ENCODE measurements at places on chromosomes 2 and 18. TPM values are rescaled to one million over a fixed set of nuclear protein-coding genes. Genes with fewer than 3 reads are reported as not detected.

DNA sequence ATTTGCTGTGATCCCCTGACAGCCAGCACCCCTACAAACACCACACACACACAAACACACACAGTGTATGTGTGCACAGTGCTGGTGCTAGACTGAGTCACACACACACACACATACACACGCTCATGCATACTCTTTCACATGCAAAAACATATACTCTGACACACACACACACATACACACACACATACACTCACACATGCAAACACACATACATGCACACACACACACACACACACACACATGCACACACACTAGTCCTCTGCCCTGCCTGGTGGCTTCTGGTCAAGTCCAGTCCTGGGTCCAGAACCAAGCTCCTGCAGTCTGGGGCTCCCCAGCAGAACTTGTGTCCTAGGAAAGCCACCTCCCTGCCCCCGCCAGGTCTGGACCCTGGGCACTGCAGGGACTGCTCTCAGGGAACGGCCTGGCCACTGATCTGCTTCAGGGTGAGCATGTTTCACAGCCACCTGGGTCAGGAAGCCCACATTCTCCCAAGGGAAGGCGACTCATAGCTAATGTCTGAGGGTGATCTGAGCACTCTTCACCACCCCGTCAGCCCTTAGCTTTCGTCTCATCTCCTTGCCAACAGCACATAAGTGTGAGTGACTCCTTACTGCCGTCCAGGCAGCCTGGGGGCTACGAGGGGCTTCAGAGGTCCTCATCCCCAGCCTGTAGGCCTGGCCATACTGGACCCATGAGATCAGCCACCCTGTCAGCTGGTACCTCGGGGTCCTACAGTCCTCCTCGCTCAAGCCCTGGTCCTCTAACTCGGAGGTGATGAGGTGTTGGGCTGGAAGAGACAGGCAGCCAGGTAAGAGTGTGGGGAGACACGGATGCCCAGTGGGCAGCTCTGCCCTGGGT lies 88.1 kb downstream of the MCFD2 start:
- no peak overlapping the region for H3K27ac ChIP-seq
- no peaks in the 10 kb centered on the region for H3K4me1 ChIP-seq
- DNase-seq, result no peak
- H3K36me3 ChIP-seq, result no peaks in the 10 kb centered on the region

Gene SMAD2
- 48.5 TPM for total RNA-seq

Gene TRIM43
- total RNA-seq, result not detected

Gene GREB1L
- total RNA-seq, result 1.6 TPM

Gene PARD6G
- total RNA-seq, result 97.6 TPM

Gene B4GALT6
- total RNA-seq, result 2.1 TPM

- no peaks in the 10 kb centered on the region for H3K27me3 ChIP-seq
- no peak overlapping the region for H3K4me3 ChIP-seq
- H3K36me3 ChIP-seq, result no peaks in the 10 kb centered on the region
Observed at GRCh38 chr2:198517976-198518375, 713.6 kb downstream of the PLCL1 start.

DNA sequence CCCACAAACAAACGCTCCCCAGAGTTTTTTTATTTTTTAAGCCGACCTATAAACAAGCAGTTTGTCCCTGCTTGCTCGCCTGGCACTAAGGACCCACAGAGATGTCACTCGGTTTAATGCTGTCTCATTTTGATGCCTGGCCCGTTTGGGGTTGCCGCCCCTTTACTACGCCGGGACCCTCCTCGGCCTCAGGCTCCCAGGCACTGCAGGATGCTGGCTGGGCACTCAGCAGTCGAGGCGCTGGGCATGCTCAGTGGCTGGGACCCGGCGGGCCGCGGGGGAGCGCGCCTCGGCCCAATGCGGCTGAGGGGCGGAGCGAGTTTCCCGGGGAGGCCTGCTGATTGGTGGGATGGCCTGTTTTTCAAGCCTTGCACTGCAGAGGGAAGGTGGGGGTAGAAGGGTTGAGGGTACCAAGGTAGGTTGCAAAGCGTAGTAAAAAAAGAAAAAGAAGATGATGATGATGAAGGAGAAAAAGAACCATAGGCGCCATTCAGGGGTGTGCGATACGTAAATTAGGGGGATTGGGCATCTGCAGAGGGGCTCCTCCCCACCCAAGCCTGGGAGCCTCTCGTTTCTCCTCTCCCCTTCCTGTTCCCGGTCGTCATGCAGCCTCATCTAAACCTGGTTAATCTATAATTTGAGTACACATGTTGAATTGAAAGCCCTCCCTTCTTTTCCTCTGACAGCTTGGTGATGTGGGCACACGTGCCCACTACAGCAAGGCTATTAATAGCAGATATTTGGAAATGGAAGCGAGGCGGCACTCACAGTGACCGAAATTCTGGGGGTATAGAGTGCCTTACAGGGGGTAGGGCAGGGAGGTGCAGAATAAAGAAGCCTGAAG lies 1.5 kb upstream of the IRS1 start:
- no peaks in the 10 kb centered on the region for H3K36me3 ChIP-seq
- peaks cover 45% of the 10 kb centered on the region for H3K4me1 ChIP-seq
- no peaks in the 10 kb centered on the region for H3K27me3 ChIP-seq
- H3K4me3 ChIP-seq, result peak overlapping the region; percentile 68
- H3K27ac ChIP-seq, result peak overlapping the region; percentile 86

DNA sequence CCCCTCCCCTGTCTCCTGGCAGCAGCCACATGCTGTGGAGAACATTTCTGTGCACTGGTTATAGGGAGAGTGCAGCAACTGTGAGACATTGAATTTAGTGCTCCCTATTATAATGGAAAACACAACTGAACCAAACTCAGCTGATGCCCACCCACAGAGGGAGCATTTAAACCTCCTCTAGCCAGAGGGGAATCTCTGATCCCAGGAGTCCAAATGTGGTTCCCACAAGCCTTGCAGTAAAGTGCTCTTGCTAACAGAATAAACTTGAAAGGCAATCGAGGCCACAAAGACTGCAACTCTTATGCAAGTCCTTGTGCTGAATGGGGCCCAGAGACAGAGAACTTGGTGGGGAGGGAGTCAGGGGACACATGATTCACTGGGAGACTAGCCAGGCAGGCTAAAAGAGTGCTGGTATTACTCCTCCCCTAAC lies 638.8 kb upstream of the VRK2 start:
- H3K36me3 ChIP-seq, result no peaks in the 10 kb centered on the region
- no peaks in the 10 kb centered on the region for H3K4me1 ChIP-seq
- H3K4me3 ChIP-seq, result no peak overlapping the region
- DNase-seq, result no peak

DNA sequence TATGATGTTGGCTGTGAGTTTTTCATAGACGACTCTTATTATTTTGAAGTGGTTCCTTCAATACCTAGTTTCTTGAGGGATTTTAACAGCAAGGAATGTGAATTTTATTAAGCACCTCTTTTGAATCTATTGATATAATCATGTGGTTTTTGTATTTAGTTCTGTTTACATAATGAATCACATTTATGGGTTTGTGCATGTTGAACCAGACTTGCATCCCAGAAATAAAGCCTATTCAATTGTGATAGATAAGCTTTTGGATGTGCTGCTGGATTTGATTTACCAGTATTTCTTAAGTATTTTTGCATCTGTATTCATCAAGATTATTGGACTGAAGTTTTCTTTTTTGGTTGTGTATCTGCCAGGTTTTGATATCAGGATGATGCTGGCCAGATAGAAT lies 131.6 kb upstream of the SCN7A start:
- DNase-seq, result no peak
- H3K4me1 ChIP-seq, result no peaks in the 10 kb centered on the region

- no peak overlapping the region for H3K4me3 ChIP-seq
- no peak for DNase-seq
- H3K4me1 ChIP-seq, result no peaks in the 10 kb centered on the region
- no peaks in the 10 kb centered on the region for H3K36me3 ChIP-seq
- no peaks in the 10 kb centered on the region for H3K27me3 ChIP-seq
- no peak overlapping the region for H3K27ac ChIP-seq
Observed at GRCh38 chr2:133817680-133818566, 249.7 kb upstream of the NCKAP5 start.

Gene SERPINB13
- 16.3 TPM for total RNA-seq

- DNase-seq, result no peak
- no peaks in the 10 kb centered on the region for H3K27me3 ChIP-seq
- H3K4me1 ChIP-seq, result peaks cover 28% of the 10 kb centered on the region
- H3K27ac ChIP-seq, result peak overlapping the region; percentile 13
- peaks cover 7% of the 10 kb centered on the region for H3K36me3 ChIP-seq
Observed at GRCh38 chr2:48343571-48344440, 186.1 kb upstream of the STON1 start.

- DNase-seq, result no peak
- H3K4me3 ChIP-seq, result no peak overlapping the region
- H3K4me1 ChIP-seq, result no peaks in the 10 kb centered on the region
- H3K36me3 ChIP-seq, result no peaks in the 10 kb centered on the region
Observed at GRCh38 chr2:44672431-44672830, 269.1 kb upstream of the SIX3 start.

DNA sequence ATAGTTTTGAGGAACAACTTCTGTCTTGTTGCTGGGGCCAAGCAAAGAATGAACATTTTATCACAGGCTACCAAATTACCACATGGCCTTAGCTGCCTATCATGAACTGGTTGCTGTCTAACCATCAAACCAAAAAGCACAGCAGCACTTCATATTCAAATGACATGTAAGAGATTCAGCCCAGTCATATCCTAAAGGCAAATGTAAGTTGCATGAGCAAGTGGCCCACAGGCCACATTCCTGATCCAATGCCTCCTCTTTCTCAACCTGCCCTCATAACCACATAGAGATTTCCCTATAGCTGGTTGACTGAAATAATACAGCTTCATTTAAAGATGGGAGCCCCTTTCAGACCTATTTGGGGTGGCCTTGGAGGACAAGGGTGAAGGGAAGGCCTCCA lies 572.3 kb downstream of the IRS1 start:
- H3K27ac ChIP-seq, result no peak overlapping the region
- no peaks in the 10 kb centered on the region for H3K4me1 ChIP-seq
- DNase-seq, result no peak
- H3K4me3 ChIP-seq, result no peak overlapping the region

GRCh38 chr2:78355967-78356366 lies 669.5 kb upstream of the REG3G start:
- DNase-seq, result peak; percentile 74
- no peaks in the 10 kb centered on the region for H3K27me3 ChIP-seq
- no peaks in the 10 kb centered on the region for H3K4me1 ChIP-seq

DNA sequence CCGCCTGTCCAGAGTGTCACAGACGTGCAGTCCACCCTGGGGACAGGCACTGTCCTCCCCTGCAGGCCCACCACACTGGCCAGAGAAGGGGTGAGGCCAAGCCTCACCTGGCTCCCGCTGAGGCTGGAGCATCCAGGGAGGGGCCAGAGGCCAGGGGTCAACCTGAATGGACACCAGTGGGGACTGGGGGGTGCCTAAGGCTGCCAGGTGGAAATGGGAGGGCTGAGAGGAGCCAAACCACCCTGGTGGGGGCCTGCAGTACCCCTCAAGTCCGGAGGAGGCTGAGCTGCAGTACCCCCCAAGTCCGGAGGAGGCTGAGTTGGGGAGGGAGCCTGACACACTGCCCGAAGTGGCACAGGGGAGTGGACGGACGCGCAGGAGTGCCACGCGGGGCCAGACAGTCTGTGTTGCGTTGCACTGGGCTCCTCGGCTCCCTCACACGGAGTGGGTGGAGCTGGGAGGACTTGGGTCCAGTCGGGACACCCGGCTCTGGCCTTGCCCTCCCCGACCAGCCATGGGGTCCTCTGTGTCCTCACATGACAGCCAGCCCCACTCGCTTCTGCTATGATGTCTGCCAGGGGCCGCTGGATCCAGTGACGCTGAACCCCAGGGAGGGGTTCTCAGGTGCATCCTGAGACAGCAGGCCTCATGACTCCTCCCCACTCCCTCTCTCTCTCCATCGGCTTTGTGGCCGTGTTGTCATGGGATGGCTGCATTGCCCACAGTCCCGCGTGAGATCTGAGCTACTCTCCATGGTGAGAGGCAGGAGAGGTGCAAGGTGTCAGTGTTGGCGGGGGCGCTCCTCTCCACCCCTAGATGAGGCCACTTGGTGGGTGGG lies 22.3 kb upstream of the GPC1 start:
- H3K36me3 ChIP-seq, result no peaks in the 10 kb centered on the region
- no peaks in the 10 kb centered on the region for H3K4me1 ChIP-seq
- DNase-seq, result peak; percentile 38
- peaks cover 7% of the 10 kb centered on the region for H3K27me3 ChIP-seq
- H3K4me3 ChIP-seq, result no peak overlapping the region

Gene MARCO
- 1.0 TPM for total RNA-seq

- DNase-seq, result peak; percentile 56
- no peak overlapping the region for H3K4me3 ChIP-seq
- peaks cover 28% of the 10 kb centered on the region for H3K4me1 ChIP-seq
Observed at GRCh38 chr18:79575891-79576685, 103.5 kb upstream of the CTDP1 start.

Gene SLC4A5
- total RNA-seq, result 4.2 TPM

Gene ST6GAL2
- 1.7 TPM for total RNA-seq

GRCh38 chr2:33145459-33145858 lies 198.7 kb downstream of the LTBP1 start:
- peaks cover 8% of the 10 kb centered on the region for H3K4me1 ChIP-seq
- H3K27me3 ChIP-seq, result no peaks in the 10 kb centered on the region
- DNase-seq, result no peak
- no peak overlapping the region for H3K4me3 ChIP-seq
- H3K36me3 ChIP-seq, result no peaks in the 10 kb centered on the region

GRCh38 chr2:161004379-161004778 lies 155.8 kb upstream of the TANK start:
- DNase-seq, result no peak
- no peak overlapping the region for H3K27ac ChIP-seq
- H3K27me3 ChIP-seq, result no peaks in the 10 kb centered on the region
- H3K4me3 ChIP-seq, result no peak overlapping the region

Gene RASGRP3
- 4.9 TPM for total RNA-seq

Gene MC5R
- total RNA-seq, result not detected

All from suprapubic skin (tissue), 4 donors.